NCI-H2171 treated with DMSO at 0.1 percent for 48 hours (cell line): ENCODE measurements at places on chromosomes 2 and 18.

- DNase-seq: no peak
These were observed 38.3 kb downstream of the MRPL44 start for GRCh38 chr2:223995569-223995968.

DNA sequence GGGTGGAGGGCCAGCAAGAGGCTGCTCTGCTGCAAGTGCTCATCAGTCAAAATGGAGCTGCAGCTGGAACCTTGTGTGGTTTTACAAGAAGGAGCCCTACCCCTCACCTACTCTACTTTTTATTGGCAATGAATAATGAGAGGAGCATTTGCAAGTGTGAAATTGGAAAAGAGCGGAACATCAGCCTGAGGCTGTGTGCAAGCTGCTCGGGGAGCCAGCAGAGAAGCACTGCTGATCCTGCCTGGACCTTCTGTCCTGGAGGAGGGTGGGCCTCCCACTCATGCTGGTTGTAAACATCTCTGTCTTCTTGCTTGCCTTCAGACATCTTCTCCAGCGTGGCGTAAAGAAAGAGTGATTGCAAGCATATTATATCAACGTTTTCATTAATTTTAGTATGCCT lies 256.2 kb downstream of the DLGAP1 start:
- DNase-seq: no peak

DNA sequence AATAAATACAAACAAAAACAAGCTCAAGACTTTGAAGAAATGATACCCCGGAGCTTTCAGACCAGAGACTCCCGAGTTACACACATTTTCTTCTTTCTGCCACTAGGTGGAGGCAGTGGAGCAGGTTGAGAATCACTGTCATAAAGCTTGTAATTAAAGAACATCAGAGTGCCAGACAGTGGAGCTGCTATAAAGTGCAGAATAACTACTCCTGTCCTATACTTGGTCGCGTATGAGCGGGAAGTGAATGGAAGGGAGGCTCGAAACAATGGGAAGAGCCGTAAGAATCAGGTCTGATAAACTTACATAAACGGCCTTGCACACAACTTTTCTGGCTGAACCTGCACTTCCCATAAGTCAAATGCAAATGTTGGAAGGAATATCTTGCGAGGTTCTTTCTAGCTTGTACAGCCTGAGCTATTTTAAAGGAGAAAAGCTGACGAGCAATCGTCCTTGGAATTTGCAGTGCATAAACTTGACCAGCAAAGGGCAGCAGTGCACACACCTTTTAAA lies 189.0 kb downstream of the RPIA start:
- peak; percentile 57 for DNase-seq

- DNase-seq: no peak
These were observed 170.1 kb upstream of the REV1 start for GRCh38 chr2:99659874-99660273.

GRCh38 chr2:8587251-8587791 lies 94.5 kb upstream of the ID2 start:
- DNase-seq: no peak

- no peak for DNase-seq
These were observed 25.4 kb downstream of the SH3BP4 start for GRCh38 chr2:234977228-234977679.
